ENCODE measurements at places on chromosomes 4 and X.

GRCh38 chr4:38759113-38759789 lies 23.5 kb downstream of the TLR10 start:
- peak; percentile 33 for DNase-seq

- DNase-seq, result no peak
These were observed 223.0 kb downstream of the COX18 start for GRCh38 chr4:72846280-72847111.

DNA sequence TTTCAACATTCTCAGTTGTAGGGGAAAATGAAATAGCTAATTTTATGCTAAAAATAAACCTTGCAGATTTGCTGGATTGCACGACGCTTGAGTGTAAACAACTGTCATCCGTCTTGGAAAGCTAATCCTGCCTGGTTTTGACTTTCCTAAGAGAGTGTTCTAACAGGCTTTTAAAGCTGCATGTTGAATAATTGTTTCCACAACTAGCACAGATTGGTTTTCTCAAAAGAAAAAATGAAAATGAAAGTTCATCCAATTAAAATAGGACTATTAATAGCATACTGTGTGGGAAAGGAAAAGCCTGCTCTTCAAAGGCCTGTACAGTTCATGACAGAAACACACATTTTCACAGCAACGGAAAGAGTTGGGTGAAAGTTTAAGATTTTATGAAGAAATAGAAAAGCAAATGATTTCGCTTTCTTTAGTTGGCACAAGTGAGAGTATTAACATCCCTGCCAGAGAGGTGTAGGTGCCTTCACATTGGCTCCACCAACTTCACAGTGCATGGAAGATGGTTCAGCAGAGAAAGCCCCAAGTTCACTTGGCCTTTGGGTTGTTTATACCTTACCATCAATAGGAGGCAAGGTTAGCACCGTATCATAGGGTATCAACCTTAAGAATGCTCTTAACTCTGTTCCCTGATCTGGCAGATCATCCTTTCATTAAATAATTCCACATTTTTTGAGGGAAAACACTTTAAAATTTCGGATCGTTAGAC lies 140.0 kb upstream of the GUCY1A1 start:
- DNase-seq, result no peak

- DNase-seq, result no peak
These were observed 102.3 kb downstream of the FAM193A start for GRCh38 chr4:2638730-2639129.

DNA sequence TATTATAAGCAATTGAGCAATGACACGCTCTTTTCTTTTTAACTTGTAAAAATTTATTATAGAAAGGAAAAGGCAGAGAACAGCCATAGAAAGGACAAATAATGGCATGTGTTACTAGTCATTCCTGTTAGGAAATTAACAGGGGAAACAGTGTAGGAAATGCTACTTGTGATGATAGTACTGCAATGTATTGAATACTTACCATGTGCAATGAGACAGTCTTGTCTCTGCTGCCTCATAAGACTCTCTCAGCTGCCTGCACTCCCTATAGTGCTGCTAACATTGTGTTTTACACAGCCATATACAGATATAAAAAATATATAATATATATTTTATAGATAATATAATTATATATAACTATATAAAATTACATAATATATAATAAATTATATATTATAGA lies 62.3 kb upstream of the SHOX start:
- DNase-seq, result no peak

DNA sequence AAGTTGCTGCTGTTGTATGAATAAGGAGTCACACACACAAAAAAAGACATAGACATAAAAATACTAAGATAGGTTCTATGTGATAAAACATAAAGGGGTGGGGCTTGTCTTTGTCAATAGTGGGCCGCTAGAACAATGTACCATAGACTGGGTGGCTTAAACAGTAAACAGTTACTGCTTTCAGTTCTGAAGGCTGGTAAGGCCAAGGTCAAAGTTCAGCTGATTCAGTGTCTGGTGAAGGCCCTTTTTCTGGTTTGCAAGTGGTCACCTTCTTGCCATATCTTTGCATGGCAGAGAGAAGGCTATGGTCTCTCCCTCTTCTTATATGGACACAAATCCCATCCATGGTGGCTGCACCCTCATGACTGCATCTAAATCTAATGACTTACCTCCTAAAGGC lies 1980.7 kb downstream of the PCDH7 start:
- DNase-seq, result no peak

GRCh38 chr4:41506130-41506529 lies 31.8 kb upstream of the LIMCH1 start:
- DNase-seq, result no peak

- DNase-seq, result no peak
These were observed 1.9 kb downstream of the TBL1X start for GRCh38 chrX:9466736-9467135.

GRCh38 chr4:39020130-39020529 lies 12.1 kb downstream of the TMEM156 start:
- DNase-seq, result no peak

DNA sequence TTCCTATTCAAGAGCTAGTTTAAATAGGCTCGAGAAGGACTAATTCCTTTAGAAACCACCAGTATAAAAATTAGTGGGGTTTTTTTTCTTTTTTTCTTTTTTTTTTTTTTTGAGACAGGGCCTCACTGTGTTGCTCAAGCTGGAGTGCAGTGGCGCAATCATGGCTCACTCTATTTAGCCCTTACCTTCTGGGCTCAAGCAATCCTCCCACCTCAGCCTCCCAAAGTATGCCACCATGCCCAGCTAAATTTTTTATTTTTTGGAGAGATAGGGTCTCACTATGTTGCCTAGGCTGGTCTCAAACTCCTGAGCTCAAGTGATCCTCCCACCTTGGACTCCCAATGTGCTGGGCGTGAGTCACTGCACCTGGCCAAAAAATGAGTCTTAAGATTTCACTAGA lies 52.8 kb downstream of the APOO start:
- DNase-seq, result no peak

DNA sequence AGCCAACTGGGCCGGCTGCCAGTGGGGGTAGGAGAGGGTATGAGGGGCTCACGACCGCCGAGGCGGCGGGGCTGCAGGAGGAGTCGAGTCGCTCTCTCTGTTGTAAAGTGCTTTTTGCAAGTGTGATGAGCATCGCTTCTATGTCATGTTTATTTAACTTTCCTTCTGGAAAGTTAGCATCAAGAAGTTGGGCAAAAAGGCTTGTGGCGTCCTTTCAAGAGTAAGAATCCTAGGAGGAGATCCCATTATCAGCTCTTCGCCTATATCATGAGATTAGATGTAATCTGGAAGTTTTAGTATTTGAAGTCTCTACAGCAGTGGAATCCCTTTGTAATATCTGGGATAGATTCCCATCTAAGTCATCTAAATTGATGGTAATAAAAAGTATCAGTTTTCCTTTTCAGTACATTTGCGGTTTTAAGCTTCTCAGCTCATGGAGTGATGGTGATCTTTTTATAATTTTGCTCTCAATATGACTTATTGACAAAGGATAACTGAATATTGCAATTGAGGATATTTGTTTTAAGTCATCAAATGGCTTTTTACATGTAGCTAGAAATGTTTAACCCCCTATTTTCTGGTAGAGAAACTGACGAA lies 1.7 kb downstream of the GALNT7 start:
- no peak for DNase-seq

- no peak for DNase-seq
These were observed 63.7 kb downstream of the COL25A1 start for GRCh38 chr4:109238746-109239145.

GRCh38 chrX:39487166-39487968 lies 610.4 kb downstream of the BCOR start:
- no peak for DNase-seq

- no peak for DNase-seq
These were observed 190.0 kb upstream of the AR start for GRCh38 chrX:67353651-67354370.

GRCh38 chr4:107826421-107826980 lies 1.8 kb downstream of the SGMS2 start:
- DNase-seq, result peak; percentile 73

- no peak for DNase-seq
These were observed 41.8 kb downstream of the GASK1B start for GRCh38 chr4:158131027-158131426.

DNA sequence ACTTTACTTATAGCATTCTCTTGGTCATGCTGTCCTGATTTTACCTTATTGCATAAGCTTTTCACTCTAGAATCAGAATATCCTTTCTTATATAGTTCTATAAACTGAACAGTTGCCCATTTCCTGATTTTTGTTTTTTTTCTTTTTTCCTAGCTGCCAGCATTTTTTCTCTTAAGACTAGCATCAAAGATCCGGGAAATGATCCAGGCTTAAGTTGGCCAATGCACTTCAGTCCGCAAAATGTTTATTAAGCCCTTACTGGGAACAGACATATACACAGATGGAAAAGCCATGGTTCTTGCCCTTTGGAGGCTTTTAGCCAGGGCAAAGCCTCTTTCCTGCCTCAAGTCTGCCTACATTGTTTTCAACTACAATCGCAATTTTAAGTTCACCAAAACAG lies 10.1 kb upstream of the BMP2K start:
- DNase-seq, result no peak

- peak; percentile 80 for DNase-seq
These were observed 47.5 kb downstream of the CLDN34 start for GRCh38 chrX:10014462-10015354.

GRCh38 chr4:26692014-26692726 lies 108.3 kb downstream of the TBC1D19 start:
- no peak for DNase-seq

DNA sequence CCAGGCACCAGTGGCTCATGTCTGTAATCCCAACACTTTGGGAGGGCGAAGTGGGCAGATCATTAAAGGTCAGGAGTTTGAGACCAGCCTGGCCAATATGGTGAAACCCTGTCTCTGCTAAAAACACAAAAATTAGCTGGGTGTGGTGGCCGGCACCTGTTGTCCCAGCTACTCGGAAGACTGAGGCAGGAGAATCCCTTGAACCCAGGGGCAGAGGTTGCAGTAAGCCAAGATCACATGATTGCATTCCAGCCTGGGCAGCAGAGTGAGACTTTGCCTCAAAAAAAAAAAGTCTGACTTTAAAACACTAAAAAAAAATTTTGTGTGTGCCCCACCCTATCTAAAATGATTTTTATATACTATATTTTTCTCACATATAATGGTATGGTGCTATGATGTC lies 26.2 kb upstream of the TMEM192 start:
- no peak for DNase-seq

DNA sequence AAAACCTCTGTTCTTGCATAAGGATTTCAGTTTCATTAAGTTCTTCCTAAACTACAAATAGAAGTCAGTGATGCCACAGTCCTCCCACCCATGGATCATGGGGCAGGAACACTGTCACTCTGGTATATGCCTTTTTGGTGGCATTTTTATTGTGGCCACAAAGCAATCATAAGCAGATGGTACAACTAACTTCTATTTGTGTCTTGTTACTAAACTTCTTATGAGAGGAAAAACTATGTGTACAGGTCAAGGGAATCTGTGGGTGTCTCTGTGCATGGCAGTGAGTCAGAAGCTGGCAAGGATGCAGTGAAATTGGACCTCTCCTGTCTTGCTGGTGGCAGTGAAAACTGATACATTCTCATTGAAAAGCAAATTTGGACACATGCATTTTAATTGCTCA lies 245.0 kb upstream of the GPC4 start:
- no peak for DNase-seq

DNA sequence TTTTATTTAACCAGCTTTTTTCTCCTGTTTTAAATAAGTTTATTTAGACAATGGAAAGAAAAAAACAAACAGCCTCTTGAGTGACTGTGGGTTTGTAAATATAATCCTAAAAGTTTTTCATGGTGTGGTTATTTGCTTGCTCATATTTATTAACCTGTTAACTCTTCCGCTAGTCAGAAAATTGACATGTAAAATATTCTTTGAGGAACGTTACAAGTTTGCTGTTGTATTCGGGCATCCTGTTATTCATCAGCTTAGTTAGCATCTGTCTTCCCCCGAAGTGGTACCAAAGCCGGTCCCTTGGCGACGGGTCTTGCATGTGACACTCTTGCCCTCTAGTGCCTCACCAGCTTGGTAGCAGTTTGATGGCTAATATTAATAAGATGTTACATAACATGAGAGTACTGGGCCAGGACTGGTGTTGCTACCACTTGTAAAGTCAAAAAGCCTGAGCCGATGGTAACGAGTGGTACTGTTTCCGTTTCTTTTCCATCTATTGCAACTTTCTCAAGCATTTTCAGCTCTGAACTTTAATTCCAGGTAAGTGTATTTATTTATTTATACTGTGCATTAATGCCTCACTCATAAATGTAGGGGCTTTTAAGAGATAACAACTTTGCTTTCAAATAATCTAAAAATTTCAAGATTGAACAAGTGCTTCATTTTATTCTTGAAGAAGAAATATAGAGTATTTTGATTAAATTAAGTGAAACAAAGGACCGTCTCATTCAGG lies at the start of gene NDST3:
NDST3 (plus strand) TSS at position 434 of the 733 bp plus-strand sequence. CDS start 19,425 bp downstream, outside the sequence.
- DNase-seq, result peak; percentile 85

GRCh38 chr4:125428832-125429231 lies 114.1 kb downstream of the FAT4 start:
- DNase-seq, result no peak

GRCh38 chr4:39357002-39357401 lies 9.2 kb downstream of the RFC1 start:
- DNase-seq, result no peak

DNA sequence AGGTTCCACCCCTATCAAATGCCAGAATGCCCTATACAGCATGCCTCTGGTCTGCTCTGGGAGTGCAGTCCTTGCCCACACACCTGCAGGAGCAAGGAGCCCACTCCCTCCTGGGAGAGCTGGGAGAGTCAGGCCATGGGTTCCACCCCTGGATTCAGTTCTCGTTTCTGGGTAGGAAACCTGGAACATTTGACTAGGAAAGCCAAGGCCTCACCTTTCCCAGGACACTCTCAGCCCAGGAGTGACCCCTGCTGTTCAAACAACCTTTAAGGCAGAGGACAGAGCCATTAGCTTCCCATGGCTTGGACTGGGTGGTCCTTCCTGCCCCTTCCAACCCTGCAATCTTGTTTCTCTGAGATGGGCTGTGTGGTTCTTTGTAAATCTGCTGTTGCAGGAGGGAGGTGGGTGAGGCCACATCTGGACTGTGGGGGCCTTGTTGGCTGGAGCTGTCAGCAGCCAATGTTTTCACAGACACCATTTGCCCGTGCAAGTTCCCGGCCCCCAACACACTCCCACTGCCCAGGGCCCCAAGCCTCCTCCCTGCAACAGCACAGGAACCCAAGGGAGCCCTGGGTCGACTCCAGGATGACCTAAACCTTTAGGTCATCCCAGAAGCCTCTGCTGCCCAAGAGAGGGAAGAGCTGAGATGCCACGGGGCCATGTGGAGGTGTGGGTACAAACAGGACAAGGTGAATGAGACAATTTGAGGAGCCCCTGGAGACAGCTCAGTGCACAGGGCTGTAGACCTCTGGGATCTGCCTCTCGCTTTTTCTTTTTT lies 104.4 kb downstream of the PJA1 start:
- DNase-seq, result no peak
